ENCODE measurements at places on chromosomes 1 and 21.

DNA sequence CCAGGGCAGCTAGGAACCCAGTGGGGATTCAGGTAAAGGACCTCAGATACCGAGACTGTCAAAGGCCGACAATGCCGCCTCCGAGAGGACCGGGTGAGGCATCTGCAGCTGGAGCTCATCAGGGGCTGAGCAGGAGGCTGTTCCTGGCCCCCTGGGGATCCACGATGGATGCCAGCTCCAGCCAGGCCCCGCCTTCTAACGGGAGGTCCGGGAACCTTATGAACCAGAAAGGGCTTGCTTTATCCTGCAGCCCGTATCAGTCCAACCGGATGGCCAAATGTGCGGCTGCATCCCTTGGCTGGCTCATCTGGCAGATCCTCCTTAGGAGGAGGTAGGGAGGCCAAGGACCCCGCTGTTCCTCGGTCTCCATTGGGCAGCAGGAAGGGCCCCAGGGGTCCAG is 32.0 kb downstream of the SLC45A1 start:
- DNase-seq: no peak

DNA sequence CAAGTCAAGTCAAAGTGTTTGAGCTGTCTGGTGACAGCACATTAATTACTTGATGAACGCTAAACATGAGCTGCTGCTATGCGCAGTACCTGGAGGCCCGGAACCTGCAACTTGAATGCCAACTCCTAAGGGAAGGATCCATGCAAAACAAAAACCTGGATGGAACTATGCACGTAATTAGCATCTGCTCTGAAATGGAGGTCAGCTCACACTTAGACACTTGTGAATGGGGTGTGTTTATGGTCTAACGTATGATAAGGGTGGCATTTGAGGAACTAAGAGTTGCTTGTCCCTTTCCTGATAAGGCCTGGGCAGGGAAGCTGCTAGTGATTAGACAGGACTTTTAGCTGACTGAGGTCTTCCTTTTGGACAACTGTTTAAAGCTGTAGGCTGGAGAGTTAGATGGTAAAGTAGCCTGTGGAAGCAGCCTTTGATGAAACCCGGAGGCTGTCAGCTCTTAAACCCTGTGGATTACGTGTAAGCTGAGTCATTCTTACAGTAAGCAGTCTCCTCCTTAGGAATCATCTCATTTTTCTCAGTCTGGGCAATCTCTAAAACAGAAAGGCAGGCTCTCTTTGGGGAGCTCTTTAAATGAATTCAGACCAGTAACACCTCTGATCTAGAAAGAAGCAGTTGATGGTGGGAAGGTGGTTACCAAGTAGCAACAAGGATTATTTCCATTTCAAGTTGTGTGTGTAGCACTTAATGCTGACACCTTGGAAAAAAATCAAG is 6.8 kb downstream of the TENT5C start:
- DNase-seq: no peak

DNA sequence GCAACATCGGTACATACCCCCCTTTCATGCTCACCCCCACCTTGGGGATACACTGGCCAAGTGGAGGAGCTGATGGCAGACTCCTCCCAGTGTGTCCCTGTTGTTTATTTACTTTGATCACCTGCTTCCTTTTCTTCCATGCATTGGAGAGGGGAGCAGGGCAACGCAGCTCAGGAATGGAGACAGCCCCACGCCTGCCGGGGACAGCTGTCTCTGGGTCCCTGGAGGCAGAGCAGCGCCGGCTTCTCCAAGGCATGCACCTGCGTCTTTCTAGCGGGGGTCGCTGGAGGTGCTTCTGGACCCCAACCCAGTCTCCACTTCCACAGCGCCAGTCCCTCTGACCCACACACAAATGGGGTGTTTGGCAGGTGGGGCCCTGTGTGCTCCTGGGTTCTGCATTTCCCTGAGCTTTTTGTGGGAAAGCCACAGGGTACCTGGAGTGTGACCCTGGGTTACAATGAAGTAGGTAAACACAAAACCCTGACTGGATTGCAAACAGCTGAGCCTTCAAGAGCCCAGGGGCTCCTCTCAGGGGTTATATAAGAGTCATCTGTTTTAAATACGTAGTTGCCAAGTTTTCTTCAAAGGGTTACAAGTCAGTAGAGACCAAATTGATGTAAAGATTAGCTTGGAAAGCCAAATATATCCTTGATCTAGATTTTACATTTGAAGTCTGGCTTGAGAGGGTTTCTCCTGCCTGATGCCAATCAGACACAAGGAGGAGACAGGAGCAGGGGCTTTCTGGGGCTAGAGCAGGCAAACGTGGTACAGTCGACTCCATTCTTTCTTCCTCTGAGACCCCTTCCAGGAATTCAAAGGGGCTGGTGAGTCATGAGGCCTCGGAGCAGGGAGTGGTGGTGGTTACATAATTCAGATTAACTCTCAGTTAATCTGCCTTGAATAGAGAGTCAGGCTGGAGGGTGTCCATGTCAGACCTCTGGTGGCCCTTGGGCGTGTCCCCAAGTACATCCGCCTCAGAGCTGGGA is 4.5 kb downstream of the AJAP1 start:
- no peak for DNase-seq

DNA sequence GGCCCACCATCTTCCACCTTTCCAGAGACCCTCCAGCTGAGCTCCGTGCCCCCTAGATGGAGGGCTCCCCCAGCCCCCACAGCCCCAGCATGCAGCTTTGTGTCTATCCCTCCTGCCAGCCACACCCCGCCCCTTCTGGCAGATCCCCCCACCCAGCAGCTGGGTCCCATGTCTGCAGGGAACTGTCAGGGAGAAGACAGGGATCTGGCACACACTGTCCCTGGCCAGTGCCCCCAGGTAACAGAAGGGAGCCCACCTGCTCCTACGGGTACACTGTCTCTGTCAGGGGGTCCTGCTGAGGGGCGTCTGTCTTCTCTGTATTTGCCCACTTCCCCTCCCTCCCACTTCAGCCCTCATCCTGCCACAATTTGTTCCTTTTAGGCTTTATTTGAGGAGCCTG is 11.2 kb upstream of the KIF21B start:
- DNase-seq: no peak

DNA sequence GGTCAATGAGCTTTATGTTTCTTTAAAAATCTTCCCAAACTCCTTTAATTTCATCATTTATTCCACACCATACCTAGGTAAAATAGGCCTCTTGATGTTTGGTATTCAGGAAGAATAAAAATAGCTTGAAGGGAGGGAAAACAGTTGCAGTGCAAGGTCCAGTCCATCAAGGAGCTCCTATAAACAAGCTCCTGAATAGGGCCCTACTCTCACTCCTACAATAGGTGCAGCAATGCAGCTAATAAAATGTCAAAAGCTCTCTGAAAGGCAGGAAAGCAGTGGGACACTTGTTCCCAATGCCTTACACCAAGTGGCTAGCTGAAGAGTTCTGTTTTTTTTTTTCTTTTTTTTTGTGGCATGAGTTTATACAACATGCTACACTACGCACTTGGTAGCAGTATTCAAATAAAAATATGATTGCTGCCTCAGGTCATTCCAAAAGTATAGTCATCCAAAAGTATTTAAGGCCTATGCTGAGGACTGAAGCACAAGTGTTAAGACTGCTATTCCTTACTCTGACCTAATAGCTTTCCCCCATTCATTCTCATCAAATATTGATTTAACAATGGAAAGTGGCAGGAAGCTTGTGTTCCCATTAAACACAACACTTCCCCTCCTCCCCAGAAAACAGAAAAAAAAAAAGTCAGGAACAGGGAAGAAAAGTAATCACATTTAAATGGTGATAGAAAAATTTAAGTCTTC is 9.8 kb downstream of the TEX38 start:
- no peak for DNase-seq

DNA sequence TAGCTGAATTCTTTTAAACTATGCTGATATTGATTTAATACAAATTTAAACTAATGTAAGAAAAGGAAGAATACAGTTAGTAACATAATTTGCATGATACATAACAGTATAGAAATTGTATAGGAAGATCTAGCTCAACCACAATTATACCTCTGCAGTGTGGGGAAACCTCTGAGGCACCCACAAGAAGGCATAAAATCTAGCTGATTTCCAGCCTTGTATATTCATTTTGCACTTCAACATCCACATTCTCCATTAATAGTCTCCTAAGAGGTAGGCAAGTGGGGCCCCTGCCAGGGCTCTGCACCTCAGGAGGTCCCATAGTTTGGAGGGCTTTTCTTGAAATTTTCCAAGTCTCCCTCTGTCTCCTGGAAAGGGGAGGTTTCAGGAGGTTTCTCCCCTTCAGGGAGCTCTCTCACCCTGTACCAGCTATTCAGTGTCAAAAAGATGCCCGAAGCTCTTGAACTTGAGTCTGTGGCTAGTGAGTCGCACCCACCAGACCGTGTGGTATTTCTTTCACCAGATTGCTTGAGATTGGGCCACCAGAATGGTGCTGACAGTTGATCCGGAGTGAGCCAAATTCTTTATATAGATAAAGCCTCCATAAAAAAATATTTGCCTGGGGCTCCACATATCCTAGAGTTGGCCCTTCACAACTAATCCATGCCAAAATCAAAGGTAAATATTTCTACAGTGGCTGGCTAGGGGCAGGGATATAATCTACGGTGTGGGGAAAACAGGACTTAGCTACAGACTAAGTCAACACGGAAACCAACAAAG is 108.2 kb downstream of the TIAM1 start:
- no peak for DNase-seq

DNA sequence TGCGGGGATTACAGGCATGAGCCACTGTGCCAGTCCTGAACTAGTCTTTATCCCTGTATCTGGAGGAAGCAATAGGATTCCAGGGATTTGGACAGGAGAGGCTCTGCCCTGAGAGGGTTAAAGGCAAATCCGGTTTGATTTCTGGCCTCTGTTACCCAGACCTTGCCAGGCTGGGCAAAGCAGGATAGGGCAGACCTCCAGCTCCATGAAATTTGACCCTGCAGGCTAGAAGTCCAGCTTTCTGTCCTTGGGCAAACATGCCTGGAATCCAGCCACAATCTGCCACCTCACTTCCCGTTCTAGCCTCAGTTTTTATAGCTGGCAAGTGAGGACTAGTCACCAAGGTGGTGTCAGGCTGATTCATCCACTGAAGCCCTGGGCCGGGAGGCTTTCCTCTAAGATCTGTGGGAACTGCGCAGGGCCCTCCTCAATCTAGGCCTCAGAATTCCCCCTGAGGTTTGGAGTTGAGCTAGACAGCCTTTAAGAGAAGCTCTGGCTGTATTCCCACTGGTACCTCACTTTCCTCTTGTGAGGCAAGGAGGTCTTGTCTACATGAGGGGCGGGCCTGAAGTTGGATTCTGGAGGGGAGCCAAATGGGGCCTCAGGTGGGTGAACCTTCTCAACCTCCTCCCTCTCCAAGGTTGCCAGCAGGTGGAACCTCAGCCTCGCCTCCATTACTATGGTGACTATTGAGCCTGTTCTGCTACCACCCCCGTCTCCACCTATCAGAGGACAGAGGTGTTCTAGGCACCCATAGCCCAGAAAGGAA is 7.0 kb upstream of the P3R3URF start:
- DNase-seq: no peak

DNA sequence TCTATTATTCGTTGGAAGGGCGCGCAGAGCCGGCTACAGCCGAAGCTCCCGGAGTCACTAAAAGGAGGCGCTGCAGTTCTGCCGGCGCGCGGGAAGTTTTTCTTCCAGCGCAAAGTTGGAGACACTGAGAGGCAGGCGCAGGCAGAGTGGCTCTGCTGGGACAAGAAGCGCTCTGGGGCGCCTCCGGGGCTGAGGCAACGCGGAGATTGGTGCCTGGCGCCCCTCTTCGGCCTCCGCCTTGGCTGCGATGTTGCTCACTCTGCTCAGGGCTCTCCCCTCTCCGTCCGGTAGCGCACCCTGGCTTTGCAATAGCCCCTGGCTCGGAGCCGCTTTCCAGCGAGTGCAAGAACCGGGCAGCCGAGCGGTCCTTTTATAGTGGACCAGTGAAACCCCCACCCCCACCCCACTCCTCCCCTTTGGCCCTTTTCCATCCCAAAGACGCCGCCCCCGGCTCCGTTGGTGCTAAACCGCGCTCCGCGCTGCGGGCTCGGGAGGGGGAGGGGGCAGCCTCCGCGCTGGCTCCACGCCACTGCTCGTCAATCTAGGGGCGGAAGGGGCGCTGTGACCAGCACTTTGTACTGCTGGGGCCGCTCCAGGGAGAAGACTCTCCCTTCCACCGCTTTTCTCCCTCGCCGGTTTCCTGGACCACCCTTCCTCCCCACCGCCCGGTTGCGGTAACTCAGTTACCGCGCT is at the start of gene ADAMTS1:
ADAMTS1 (minus strand) TSS at position 344 of the 693 bp plus-strand sequence. CDS start 455 bp downstream, outside the sequence.
- no peak for DNase-seq

- no peak for DNase-seq
These were observed 13.3 kb upstream of the CTRC start for GRCh38 chr1:15424981-15425380.

- DNase-seq: no peak
These were observed 69.0 kb downstream of the MAGI3 start for GRCh38 chr1:113459279-113459678.

GRCh38 chr1:13682444-13682843 is 17.5 kb upstream of the PRDM2 start:
- peak; percentile 28 for DNase-seq

GRCh38 chr1:118302145-118302544 is 117.1 kb upstream of the SPAG17 start:
- DNase-seq: no peak

DNA sequence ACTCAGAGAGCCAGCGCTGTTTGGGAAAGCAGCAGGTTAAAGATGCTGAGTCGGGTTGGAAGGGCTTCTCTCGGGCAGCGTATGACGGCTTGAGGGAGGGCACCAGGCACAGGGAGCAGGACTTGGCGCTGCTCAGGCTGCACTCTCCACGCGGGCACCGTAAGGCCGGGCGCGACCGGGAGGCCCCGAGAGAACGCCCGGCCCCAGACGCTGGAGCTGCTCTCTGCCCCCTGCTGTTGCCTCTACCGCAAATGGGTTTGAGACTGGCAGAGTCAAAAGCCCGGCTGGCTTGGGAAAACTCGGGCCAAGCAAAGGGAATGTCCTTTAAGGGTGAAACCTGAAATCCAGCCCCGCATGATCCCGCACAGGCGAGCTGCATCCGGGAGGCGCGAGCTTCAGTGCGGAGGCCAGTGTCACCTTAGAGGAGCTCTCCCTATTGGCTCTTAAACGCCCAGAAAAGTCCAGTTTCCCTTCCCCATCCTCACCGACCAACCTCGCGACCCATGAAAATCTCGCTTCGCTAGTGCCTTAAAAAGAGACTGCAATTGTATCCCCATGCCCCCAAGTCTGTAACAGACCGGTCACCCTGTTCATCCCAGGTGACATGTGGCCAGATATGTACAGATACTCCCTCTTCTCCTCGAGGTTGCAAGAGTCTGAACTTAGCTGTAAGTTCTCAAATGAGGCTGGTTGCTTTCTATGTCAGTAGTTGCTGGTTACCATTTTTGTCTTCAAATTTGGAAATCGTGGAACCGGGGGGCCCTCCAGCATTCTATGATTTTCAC is 1.1 kb downstream of the PRRX1 start:
- DNase-seq: no peak

GRCh38 chr1:205147191-205147835 is 25.5 kb upstream of the RBBP5 start:
- no peak for DNase-seq

Data from OCI-LY7 (cell line).